ENCODE measurements at places on chromosomes 1 and 21. TPM values are rescaled to one million over a fixed set of nuclear protein-coding genes. Genes with fewer than 3 reads are reported as not detected.

DNA sequence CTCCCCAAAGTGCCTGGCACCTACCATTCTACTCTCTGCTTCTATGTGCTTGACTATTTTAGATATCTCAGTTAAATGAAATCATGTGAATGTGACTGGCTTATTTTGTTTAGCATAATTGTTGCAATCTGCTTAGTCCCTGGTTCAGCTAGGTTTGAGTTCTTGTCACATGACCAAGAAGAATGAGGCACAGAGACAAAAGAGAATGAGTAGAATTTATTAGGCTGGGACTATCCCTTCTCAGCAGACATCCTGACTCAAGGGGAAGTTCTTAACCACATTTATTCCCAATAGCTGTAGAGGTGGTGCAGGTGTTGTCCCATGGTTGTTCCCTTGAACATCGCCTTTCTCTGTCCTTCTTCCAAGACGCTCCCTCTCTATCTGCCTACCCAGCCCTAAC, 1485.7 kb downstream of the KCNT2 start:
- DNase-seq: no peak

DNA sequence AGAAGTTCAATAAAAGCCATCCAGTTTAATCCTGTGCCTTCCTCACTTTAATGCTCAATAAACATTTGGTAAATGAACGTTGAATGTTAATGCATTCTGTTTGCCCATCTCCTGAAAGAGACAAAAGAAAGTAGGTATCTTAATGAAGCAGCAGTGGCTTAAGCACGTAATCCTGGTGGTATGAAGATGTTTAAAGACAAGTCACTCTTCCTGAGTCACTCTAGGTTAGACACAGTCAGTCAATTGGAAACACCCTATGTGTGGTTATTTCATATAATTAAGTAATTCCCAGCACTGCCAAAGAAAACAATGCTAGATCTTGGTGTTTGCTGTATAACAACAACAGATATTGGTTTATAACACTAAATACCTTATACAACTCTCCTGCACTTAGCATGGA, 334.0 kb upstream of the FMN2 start:
- no peak for DNase-seq

GRCh38 chr1:20684050-20684620, 23.0 kb upstream of the DDOST start:
- no peak for DNase-seq

DNA sequence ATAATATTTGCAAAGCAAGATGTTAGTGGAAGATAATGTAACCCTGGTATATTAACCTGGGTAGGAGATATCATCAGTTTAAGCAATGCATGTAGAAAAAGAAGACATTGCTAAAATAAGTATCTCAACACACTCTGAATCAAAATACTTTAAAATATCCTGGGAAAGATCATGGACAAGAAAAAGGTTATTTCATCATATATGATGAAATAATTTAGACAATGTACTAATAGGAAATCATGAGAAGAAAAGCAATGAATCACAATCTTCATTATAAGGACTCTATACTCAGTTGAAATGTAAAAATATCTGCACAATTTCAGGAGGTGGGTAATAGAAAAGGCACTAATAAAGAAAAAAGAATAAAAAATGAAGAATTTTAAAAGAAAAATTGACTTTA, 158.8 kb downstream of the KCNT2 start:
- DNase-seq: no peak

- no peak for DNase-seq
Measured at GRCh38 chr21:45381865-45382696, 22.9 kb upstream of the COL18A1 start.

CA6 gene
- 13.7 TPM for total RNA-seq

Data from activated naive CD8-positive, alpha-beta T cell treated with anti-CD3 and anti-CD28 coated beads for 36 hours (primary cell).